ENCODE measurements at places on chromosomes 11 and 22. TPM values are rescaled to one million over a fixed set of nuclear protein-coding genes. Genes with fewer than 3 reads are reported as not detected.

- no peak for DNase-seq
- H3K4me1 ChIP-seq, result no peaks in the 10 kb centered on the region
- no peaks in the 10 kb centered on the region for H3K27me3 ChIP-seq
- H3K4me3 ChIP-seq, result no peak overlapping the region
- H3K36me3 ChIP-seq, result no peaks in the 10 kb centered on the region
Measured at GRCh38 chr11:74257959-74258553, 53.4 kb downstream of the P4HA3 start.

RASSF10 gene
- not detected for total RNA-seq

- H3K27ac ChIP-seq, result no peak overlapping the region
- H3K36me3 ChIP-seq, result no peaks in the 10 kb centered on the region
- H3K4me1 ChIP-seq, result no peaks in the 10 kb centered on the region
- H3K27me3 ChIP-seq, result no peaks in the 10 kb centered on the region
Measured at GRCh38 chr22:27416511-27417420, 384.8 kb downstream of the MN1 start.

DNA sequence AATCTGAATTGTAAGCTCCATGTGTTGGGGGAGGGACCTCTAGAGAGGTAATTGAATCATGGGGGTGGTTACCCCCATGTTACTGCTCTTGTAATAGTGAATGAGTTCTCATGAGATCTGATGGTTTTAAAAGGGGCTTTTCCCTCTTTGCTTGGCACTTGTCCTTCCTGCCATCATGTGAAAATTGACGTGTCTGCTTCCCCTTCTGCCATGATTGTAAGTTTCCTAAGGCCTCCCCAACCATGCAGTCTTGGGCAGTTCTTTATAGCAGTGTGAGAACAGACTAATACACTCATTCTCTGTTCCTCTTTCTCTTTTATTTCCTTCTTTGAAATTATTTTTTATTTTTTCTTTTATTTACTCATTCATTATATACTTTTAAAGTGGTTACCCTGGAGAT is 239.4 kb downstream of the CSNK2A3 start:
- H3K36me3 ChIP-seq, result no peaks in the 10 kb centered on the region
- peaks cover 2% of the 10 kb centered on the region for H3K27me3 ChIP-seq
- DNase-seq, result no peak
- no peaks in the 10 kb centered on the region for H3K4me1 ChIP-seq
- no peak overlapping the region for H3K4me3 ChIP-seq

- no peaks in the 10 kb centered on the region for H3K27me3 ChIP-seq
- H3K4me1 ChIP-seq, result peaks cover 47% of the 10 kb centered on the region
- H3K4me3 ChIP-seq, result no peak overlapping the region
- peak overlapping the region; percentile 59 for H3K27ac ChIP-seq
- no peaks in the 10 kb centered on the region for H3K36me3 ChIP-seq
Measured at GRCh38 chr11:35335226-35335625, 84.1 kb downstream of the SLC1A2 start.

Data from B cell (primary cell).